HS-27A (cell line): ENCODE measurements at places on chromosomes 7 and 10.

GRCh38 chr10:23192712-23193434 lies 761 bp downstream of the PTF1A start:
- no peak for DNase-seq

- DNase-seq = no peak
These were observed 133.8 kb downstream of the PON1 start for GRCh38 chr7:95190515-95190914.

DNA sequence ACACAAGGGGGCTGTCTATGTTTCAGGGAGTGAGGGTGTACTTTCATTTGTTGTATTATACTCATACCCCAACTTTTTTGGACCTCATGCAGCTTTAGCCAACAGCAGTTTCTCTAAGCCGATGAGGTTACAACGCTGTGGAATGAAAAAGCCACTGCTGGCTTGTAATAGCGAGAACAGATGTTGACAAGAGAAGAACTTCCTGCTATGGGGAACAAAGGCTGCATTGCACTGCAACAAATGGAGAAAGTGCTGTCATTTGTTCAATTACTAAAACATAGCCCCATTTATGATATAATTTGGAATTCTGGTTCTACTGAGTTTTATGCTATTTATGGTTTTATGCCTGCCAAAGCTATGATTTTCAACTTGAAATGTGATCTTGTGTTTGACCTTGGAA lies 104.2 kb upstream of the TMEM72 start:
- DNase-seq = no peak

DNA sequence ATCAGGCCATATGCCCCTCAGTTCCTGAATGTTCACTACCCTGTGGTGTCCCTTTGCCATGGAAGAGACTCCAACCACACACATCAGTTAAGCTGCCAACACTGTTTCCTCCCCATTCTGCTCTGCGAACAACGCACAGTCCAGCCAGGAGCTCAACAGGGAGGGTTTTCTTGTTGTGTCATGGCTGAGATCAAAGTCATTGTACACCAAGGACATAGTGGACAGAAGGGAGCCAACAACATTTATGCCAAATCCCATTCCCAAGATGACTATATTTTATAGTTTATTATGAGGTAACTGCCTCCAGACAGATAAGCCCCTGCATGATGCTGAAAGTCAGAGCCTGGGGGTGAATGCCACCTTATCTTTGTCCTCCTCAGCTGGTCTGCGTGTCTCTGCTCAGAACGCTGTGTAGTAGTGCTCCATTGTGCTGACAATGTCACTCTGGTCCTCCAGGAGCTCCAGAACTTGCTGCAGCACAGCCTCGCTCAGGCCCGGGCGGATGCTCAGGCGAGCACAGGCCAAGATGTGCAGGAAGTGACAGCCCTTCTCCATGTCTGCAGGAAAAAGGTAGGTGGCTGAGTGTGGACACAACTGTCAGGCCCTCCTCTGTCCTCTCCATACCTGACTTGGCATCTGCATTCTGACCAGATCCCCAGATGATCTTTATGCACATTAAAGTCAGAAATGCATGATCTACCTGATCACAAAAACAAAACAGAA lies 27.1 kb upstream of the SH3PXD2A start:
- DNase-seq = no peak

GRCh38 chr7:2670720-2671391 lies 17.1 kb upstream of the AMZ1 start:
- DNase-seq = no peak

DNA sequence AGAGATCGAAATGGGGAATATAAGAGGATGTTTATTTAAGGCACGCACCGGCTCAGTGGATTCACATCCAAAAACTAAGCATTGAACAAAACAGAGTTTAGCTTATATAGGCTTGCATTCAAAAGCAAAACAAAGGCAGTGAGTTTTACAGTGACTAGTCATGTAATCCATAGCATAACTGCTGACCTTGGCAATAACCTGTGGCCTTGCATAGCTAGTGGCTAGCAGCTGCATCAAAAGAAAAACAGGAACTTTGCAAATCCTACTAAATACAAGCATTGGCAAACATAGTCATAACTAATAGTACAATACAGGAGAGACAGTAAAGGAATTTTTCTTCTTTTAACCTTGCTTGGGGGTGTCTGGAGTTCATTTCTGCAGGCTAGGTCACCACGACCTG lies 9.7 kb upstream of the ZNF485 start:
- DNase-seq = no peak

- DNase-seq = no peak
These were observed 47.1 kb upstream of the UBN2 start for GRCh38 chr7:139183878-139184338.

- DNase-seq = peak; percentile 38
These were observed 41.9 kb downstream of the ENO4 start for GRCh38 chr10:116891208-116891607.

DNA sequence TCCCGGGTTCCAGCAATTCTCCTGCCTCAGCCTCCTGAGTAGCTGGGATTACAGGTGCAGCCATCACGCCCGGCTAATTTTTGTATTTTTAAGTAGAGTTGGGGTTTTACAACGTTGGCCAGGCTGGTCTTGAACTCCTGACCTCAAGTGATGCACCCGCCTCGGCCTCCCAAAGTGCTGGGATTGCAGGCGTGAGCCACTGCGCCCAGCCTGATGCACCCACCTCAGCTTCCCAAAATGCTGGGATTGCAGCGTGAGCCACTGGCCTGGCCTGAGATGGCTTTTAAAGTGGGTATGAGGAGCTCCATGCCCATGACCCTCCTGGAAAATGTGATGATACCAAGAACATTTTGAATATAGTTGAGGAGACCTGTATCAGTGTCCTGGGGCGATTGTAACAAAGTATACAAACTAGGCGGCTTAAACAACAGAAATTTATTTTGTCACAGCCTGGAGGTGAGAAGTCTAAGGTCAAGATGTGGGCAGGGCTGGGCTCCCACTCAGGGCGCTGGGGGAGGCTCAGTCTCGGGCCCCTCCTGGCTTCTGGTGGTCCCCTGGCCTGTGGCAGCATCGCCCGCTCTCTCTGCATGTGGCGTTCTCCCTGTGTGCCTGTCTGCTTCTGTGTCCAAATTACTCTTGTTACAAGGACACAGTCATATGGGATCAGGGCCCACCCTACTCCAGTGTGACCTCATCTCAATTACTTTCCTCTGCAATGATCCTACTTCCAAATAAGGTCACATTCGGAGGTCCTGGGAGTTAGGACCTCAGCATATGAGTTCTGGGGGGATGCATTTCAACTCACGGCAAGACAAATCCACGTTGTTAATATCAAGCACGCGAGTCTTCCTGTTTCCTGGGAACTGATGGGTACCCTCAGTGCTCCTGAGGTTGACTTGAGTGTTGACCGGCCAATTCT lies 108.8 kb downstream of the ACTR3B start:
- DNase-seq = no peak

DNA sequence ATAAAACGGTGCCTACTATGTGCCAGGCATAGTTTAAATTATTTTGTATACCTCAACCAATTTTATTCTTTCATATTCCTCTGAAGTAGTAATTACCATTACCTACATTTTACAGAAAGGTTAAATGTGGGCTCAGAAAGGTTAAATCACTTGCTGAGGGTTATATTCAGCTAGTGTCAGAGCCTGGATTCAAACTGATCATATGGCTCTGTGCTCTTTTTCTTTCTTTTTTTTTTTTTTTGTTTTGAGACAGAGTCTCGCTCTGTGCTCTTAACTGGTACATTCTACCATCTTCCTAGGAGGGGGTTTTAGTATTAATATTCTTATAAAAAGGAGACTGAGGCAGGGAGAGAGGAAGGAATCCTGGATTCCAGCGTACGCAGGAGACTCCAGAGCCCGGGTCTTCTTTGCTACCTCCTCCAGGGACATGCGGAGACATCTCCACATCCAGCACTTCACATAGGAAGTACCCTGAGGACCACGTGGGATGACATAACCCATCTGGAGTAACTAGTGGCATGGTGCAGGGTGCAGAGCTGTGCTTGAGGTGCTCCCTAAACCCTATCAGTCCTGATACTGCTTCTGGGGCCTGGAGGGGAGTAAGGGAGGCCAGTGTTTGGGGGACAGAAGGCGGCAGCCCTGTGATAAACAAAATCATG lies 29.6 kb upstream of the ATXN7L1 start:
- no peak for DNase-seq

GRCh38 chr10:112471878-112472487 lies 25.0 kb downstream of the VTI1A start:
- no peak for DNase-seq

- no peak for DNase-seq
These were observed 107.9 kb upstream of the FAM180A start for GRCh38 chr7:135856356-135857144.

DNA sequence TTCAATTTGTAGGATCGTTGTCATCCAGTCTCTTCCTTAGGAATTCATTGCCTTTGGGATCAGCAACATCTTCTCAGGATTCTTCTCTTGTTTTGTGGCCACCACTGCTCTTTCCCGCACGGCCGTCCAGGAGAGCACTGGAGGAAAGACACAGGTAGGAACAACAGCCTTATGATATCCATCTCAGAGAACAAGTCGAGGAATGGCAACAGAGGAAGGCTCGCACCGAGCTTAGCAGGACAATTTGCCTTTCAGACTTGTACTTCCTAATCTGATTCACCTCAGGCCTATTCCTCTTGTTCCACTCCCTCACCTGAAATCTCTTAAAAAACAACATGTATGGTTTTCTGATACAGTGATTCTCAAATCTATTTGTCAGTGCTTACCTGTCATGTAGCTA lies 29.5 kb downstream of the SLC26A4 start:
- DNase-seq = no peak

- DNase-seq = no peak
These were observed 35.0 kb downstream of the ADCY1 start for GRCh38 chr7:45609180-45609579.

- no peak for DNase-seq
These were observed 487.7 kb upstream of the AUTS2 start for GRCh38 chr7:69110450-69111050.

GRCh38 chr7:40645197-40645596 lies 510.4 kb downstream of the SUGCT start:
- DNase-seq = no peak

- no peak for DNase-seq
These were observed 738 bp downstream of the ETV1 start for GRCh38 chr7:13988731-13989125.

DNA sequence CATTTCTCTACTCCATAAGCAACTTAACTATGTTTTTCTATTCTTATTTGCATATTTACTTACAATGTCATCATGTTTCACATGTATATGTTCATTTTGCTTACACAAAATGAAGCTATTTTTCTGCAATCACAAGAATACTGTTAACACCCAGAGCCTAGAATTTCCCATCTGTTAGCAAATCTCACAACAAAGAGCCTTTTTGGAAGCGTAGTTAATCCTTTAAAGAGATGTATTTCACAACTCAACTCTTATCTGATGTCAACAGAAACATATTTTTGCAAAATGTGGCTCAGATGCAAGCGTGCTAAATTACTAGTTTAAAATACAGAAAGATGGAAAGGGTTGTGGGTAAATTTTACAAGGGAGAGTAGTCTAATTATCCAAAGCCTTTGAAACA lies 110.6 kb upstream of the COL1A2 start:
- no peak for DNase-seq

GRCh38 chr7:36794689-36795088 lies 70.4 kb upstream of the AOAH start:
- DNase-seq = no peak

GRCh38 chr7:129790136-129790535 lies 162.6 kb downstream of the UBE2H start:
- no peak for DNase-seq

DNA sequence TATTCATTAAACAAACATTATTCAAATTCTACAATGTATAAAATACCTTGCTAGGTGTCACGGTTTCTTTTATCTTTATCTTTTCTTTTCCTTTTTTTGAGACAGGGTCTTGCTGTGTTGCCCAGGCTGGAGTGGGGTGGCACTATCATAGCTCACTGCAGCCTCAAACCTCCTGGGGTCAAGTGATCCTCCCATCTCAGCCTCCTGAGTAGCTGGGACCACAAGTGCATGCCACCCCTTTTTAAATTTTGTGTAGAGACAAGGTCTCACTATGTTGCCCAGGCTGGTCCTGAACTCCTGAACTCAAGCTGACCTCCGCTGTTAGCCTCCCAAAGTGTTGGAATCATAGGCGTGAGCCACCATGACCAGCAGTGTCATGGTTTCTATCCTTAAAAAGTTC lies 17.9 kb upstream of the BLOC1S2 start:
- no peak for DNase-seq

GRCh38 chr7:149443523-149443922 lies 17.3 kb downstream of the ZNF777 start:
- no peak for DNase-seq

DNA sequence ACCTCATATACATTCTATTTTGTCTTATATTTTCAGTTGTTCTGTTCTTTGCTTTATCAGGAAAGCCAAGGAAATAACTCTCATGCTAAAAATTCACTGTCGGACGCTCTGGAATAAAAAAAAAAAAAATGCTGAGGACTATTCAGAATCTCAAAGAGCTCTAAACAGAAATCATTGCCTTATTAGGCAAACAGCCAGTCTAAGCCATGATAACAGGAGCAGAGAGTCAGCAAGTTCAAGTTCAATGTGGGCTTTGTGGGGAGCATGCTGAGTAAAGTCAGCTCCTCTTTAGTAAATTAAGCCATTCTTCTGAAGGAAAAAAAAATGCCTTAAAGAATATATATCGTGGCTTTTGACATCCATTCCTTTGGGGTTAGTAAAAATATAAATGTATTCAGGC lies 13.6 kb upstream of the FAM13C start:
- DNase-seq = no peak

GRCh38 chr10:133298466-133298865 lies 10.2 kb downstream of the TUBGCP2 start:
- no peak for DNase-seq

GRCh38 chr10:78960316-78960800 lies 108.4 kb upstream of the ZMIZ1 start:
- DNase-seq = no peak

DNA sequence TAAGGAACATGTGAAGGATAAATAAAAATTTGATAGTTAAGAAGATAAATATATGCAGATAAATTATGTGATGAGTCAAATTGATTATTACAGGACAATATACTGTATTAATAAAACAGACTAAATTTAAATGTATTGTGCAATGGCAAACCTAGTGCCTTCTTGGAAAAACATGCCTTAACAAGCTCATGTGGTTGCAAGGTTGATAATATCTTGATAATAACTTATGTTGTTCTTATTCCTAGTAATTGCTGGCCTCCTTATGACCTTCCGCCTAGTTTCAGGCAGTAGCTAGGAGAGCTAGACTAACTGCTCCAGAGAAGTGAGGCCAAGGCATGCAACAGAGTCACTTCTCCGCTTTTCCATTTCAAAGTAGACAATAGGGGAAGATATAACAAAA lies 7.6 kb upstream of the RAB11FIP2 start:
- DNase-seq = no peak

DNA sequence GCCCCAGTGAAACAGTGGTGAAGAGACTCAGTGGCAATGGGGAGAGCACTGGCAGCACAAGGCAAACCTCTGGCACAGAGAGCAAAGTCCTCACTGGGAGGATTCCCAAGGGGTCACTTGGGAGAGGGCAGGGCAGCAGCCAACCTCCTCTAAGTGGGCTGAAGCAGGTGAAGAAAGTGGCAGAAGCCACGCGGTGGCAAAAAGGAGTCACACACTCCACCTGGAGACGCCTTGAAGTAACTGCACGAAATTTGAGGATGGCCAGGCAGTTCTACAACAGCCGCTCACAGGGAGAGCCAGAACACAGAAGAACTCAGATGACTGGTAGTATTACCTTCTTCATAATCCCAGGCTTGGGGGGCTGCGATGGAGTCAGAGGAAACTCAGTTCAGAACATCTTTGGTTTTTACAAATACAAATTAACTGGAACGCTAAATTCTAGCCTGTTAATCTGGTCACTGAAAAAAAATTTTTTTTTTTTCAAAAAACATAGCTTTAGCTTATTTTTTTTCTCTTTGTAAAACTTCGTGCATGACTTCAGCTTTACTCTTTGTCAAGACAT lies 574 bp upstream of the IL6 start:
- peak; percentile 53 for DNase-seq
